ENCODE measurements at places on chromosomes 4 and X.

GRCh38 chr4:14768449-14768848 is 233.8 kb upstream of the CPEB2 start:
- no peak for DNase-seq

GRCh38 chr4:181508601-181509000 is 734.6 kb upstream of the TENM3 start:
- DNase-seq, result no peak

DNA sequence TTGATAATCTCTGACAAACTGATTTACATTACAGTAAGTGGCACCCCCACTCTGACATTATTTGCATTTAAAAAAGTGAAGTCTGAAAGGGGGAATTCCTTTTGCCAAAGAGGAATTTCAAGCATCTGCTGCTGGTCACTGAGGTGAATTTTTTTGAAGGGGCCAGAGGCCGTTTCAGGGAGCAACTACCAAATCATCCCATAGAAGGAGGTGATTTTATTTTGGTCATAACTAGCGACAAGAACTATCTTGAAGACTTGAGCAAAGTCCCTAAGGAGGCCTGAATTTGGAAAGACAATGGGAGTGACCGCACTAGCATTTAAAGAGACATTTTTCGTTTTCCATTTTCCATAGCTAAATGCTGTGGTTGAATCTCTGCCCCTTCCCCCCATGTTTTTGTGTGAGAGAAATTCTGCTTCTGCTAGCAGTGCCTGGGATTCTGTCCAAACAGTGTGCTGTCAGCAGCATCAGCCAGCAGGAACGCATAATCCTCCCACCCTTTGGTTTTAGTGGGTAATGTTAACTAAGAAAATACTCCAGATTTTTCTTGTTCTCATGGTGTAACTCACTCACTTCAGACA is 110.1 kb upstream of the MED14 start:
- no peak for DNase-seq

GRCh38 chr4:81136161-81136905 is 78.7 kb downstream of the PRKG2 start:
- DNase-seq, result no peak

DNA sequence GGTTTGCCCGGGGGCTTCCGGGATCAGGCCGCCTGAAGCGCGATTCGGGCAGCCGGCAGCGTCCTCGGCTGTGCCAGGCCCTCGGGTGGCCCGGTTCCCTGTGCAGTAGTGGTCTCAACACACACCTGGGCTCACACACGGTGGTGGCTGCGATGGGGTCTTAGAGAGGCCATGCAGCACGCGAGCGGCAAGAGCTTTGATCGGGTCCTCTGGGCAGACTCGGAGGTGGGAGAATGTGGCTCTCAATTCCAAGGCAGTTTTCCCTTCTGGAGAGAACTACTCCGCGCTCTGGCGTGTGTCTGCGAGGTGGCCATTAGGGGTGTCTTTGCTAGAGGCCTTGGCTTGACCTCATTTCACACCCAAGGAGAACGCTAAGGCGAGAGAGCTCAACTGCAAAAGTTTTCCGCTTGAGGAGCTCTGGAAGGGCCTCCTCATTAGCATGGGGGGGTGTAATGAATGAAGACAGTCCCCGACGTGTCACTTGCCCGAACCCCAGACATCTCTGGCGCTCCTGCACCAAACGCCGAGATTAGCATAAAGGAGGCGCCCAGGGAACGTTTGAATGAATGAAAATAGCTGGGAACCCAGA is 771 bp upstream of the RBPJ start:
- no peak for DNase-seq

GRCh38 chr4:81594490-81595159 is 122.9 kb upstream of the RASGEF1B start:
- no peak for DNase-seq

GRCh38 chr4:31803526-31804195 is 1083.5 kb downstream of the PCDH7 start:
- no peak for DNase-seq

DNA sequence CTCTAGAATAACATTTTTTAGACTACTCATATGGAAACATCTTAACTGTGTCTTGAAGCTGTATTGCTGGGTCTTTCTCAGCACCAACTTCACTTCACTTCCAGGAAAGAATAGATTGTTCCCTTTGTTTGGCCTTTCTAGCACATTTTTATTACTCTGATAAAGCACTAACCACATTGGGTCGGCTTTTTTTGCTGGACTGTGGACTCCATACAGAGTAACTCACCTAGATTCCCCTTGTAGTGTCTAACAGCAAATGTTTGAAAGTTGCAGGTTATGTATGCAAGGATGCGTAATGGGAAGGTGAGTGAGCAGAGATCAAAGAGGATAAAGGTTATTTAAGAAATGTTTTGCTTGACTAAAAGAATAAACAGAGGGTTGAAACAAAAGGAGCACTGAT is 101.2 kb downstream of the MMRN1 start:
- DNase-seq, result no peak

DNA sequence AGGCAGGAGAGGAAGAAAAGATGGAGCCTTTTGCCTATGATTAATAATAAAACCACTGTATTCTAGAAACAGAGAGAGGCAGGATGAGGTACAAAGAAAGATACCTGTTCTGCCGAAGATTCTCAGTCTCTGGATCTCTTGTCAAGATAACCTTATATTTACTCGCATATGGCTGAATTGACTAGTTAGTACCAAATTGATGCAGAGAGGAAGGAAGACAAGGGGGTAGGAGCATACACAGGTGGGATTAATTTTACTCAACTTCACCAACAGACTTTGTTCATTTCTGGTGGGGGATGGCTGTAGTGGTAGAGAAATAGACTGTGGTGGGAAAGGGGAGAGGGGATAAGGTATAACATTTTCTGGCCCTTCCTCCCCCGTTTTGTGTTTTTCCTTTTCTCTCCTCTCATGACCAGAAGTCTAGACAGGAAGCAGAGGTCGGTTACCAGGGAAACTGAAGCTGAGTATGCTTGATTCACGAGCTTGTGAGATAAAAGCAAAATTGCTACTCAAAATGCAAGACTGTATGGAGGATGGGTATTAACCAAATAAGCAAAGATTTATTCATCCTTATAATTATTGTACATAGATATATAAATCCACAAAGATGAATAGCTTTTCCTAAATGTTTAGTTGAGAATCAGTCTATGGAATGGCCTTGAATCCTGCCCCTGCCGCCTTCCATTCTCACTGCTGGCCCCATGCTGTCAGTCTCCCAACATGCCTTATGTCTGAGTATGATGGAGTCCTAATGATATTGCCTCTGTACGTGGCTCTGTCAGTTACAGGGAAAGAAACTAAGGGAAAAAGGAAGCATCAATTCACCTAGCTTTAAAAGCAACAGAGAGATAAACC is 17.8 kb upstream of the PAGE2B start:
- DNase-seq, result no peak

DNA sequence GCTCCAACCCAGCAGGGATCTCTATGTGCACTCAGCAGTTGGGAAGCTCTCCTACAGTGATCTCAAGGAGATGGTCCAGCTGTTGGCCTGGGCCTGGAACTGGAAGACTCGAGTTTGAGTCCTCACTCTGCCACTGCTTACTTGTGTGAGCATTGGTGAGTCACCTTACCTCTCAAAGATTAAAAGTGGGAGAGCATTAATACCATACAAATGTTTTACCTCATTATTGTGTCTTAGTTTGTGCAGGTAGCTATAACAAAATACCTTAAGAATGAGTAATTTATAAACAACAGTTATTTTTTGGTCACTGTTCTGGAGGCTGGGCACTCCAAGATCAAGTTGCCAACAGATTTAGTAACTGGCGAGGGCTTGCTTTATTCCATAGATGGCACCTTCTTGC is 21.4 kb upstream of the ZNF827 start:
- no peak for DNase-seq

- DNase-seq, result no peak
These were observed 73.0 kb downstream of the AFF1 start for GRCh38 chr4:87007528-87008446.

- no peak for DNase-seq
These were observed 155.6 kb downstream of the HNRNPD start for GRCh38 chr4:82217986-82218715.

DNA sequence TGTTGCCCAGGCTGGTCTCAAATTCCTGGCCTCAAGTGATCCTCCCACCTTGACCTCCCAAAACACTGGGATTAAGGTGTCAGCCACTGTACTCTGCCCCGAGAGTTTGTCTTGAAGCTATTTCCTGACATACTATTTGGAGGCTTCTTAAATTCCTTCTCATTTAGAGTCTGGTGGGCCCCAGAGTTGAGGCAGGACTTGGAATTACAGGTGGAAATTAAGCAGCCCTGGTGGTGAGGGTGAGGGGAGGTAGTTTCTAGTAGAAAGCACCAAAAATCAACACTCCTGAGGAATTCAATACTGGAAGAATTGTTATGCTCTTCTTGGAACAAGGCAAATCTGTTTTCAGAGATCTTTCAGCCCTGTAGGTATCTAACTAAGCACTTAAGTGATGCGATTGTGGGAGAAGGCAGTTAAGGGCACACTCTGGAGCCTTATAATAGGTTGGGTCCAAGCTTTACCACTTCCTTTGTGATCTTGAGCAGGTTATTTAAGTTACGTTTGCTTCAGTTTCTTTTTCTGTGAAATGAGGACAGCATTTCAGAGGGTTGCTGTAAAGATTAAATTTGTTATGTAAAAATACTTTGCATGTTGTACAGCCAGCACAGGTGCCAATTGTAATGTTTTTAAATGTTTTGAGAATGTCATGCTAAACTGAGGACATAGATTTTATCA is 200.7 kb downstream of the SOWAHB start:
- DNase-seq, result no peak

DNA sequence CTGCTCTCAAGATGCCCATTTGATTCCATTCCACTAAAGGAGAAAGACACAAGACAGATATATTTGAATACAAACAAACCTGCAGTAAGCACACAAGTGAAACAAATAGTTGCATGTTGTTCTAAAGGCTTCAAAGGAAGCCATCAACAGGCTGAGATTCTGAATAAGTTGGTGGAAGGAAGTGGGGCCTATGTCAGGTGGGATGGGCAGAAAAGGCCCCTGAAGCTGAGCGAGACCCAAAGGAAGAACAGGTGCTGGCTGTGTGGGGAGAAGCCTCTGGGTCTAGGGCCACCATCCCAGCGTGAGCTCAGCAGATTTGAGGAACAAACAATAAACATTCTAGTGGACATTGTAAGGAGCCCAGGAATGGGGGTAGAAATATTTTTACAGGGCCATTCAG is 82.4 kb upstream of the PLAC8 start:
- no peak for DNase-seq

- DNase-seq, result no peak
These were observed 174.9 kb downstream of the QDPR start for GRCh38 chr4:17336986-17337385.

- peak; percentile 55 for DNase-seq
These were observed 75.5 kb upstream of the SLC39A8 start for GRCh38 chr4:102420563-102421398.

DNA sequence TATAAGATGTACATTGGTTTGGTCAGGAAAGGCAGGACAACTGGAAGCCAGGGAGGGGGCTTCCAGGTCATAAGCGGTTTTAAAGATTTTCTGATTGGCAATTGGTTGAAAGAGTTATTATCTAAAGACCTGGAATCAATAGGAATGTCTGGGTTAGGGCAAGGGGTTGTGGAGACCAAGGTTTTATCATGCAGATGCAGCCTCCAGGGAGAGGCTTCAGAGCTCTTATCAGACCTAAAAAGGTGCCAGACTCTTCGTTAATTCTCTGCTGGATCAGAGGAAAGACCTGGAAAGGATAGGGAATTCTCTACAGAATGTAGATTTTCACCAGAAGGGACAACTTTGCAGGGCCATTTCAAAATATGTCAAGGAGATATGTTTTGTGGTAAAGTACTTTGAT is 62.8 kb downstream of the BEX3 start:
- no peak for DNase-seq

GRCh38 chrX:20753076-20753475 is 486.4 kb upstream of the RPS6KA3 start:
- no peak for DNase-seq

DNA sequence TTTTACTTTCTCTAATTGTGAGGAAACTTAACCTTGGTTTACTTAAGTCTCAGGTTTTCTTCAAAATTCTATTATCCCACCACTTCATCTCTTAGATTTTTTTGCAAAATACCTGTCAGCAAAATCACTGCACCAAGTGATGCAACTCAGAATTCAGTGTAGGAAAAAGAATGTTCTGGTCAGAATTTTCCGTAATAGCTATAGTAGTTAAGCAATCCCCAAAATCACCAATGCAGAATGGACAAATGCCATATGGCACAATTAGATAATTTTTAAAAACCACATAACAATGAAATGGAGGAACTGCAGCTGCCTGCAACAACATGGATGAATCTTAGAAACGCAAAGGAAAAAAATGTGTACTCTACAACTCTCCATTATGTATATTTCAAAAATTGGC is 373.1 kb downstream of the NAF1 start:
- no peak for DNase-seq

- DNase-seq, result no peak
These were observed 925.1 kb downstream of the PCDH7 start for GRCh38 chr4:31645236-31645635.

GRCh38 chr4:125368146-125368545 is 53.4 kb downstream of the FAT4 start:
- DNase-seq, result no peak

- no peak for DNase-seq
These were observed 238.2 kb upstream of the MAB21L2 start for GRCh38 chr4:150343796-150344195.

DNA sequence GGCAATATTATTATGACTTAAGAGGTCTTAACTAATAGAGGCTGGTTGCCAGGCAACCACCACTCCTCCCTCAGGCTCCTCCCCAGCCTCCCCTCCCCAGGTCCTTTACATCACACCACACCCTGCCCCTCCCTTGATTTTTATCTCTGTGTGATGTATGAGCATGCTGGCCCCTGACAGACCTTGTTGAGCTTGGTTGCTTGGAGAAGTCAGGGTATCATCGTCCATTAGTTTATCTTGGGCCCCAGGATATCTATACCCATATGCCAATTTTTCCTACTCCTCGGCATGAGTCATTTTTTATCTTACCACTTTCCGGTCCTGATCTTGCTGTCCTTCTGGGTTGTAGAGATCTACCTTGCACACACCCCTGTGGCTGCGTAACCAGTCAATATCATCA is 2.5 kb downstream of the AKAP4 start:
- DNase-seq, result no peak

DNA sequence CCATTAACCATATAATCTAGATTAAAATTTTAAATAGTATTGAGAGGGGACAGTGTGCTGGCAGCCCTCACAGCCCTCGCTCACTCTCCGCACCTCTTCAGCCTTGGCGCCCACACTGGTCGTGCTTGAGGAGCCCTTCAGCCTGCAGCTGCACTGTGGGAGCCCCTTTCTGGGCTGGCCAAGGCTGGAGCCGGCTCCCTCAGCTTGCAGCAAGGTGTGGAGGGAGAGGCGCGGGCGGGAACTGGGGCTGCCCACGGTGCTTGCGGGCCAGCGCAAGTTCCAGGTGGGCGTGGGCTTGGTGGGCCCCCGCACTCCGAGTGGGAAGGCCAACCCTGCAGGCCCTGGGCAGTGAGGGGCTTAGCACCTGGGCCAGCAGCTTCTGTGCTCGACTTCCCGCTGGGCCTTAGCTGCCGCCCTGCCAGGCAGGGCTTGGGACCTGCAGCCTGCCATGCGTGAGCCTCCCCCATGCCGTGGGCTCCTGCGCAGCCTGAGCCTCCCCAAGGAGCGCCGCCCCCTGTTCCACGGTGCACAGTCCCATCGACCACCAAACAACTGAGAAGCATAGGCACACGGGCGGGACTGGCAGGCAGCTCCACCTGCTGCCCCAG is 32.8 kb upstream of the CFAP299 start:
- DNase-seq, result no peak

- no peak for DNase-seq
These were observed 264.0 kb downstream of the MID1IP1 start for GRCh38 chrX:39065051-39065871.
